ENCODE measurements at places on chromosomes 2 and 18.

DNA sequence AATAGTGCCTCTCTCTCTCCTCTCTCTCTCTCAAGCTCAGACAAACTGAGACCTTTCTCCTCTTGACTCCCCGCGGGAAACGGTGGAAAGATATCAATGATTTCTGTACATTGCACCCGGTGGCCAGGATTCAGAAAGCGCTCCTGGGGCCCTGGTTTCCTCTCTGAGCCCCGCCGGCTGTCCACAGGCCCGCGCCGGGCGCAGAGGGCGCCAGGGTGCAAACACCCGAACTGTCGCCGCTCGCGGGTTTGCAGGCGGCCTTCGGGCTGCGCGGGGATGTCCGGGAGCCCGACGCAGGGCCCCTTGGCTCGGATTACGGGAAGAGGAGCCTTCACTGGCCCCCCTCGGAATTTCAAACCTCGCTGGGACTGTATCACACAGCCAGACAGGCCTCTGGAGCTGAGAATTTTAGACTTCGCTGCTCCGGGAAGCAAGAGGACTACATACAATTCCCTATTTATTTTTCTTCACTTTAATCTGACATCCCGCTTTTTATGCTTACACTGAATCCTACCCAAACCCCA is 5.2 kb upstream of the EN1 start:
- no peak for DNase-seq

DNA sequence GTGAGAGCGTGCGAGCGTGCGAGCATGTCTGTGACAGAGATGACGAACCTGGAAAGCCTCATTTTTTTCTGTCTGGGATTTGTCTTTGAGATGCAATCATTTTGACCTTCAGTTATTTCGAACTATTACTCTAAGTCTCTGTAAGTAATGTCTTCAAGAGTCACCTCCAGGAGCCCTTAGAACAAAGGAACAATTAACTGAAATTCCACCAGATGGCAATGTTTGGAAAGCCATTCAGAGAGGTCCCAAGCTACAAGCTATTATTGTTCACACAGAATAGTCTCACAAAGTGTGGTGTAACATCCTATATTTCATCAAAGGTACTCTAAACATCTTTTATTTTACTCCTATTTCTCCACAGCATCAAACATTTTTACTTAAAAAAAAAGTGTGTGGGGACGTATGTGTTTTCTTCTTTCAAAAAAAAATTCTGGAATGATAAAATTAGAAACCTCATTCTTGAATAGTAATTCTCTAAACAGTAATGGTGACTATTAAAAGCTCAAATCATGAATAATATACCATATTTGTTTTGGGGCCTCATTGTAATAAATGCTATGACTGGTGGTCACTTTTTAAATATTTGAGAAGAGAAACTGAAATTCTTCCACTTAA is 35.1 kb upstream of the MAPRE2 start:
- DNase-seq, result no peak

DNA sequence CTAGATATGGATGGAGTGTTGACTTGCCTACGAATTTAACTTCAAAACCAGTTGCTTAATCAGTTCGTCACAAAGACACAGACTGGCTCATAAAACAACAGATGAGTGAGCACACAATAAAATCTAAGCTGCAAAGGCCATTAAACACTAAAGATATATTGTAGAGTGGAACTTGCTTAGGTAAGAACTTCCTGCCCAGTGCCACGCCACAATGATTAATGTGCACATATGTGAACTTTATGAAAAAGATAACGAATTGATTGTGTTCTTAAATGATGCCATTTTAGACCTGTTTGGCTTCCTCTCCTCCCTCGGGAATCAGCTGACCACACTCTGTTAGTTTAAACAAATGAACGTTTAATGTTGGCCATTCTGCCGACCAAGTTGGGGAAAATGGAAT is 2031.3 kb upstream of the CELF4 start:
- no peak for DNase-seq

GRCh38 chr2:64655018-64655664 is 1.4 kb upstream of the SERTAD2 start:
- no peak for DNase-seq

DNA sequence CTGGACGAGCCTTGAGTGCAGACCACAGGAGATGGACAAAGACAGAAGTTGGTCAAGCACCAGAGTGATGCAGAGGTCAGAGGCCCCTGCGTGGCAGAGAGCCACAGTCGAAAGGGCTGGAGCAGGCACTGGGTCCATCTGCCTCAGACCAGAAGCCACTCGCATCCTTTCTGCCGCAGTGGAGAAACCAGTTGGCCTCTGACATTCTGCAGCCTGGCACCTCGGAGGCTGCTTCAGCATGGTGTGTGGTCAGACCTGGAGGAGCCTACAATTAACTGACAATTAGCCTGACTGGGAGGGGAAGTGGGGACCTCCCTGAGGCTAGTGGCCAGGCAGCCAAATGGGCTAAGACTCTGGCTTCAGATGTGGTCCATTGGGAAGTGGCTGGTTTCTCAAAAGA is 111.1 kb downstream of the SGPP2 start:
- no peak for DNase-seq

DNA sequence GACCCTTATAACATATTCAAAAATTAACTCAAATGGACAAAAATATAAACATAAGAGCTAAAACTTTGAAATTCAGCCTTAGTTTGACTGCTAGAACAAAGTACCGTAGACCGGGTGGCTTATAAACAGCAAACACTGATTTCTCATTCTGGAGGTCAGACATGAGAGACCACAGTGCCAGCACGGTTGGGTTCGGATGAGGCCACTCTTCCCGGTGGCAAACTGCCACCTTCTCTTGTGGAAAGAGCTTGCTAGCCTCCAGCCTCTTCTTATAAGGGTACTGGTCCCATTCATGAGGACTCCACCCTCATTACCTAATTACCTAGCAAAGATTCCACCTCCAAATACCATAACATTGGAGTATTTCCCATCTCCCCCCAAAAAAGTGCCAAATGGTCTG is 91.3 kb downstream of the FAM210A start:
- no peak for DNase-seq

- no peak for DNase-seq
Measured at GRCh38 chr2:43343573-43344304, 117.3 kb upstream of the ZFP36L2 start.
